ENCODE measurements at places on chromosomes 12 and 14.

GRCh38 chr12:2494486-2495192 lies 300.1 kb upstream of the FKBP4 start:
- DNase-seq, result no peak

- no peak for DNase-seq
Measured at GRCh38 chr12:65025136-65025535, 96.0 kb downstream of the WIF1 start.

- DNase-seq, result no peak
Measured at GRCh38 chr12:108309674-108310312, 29.3 kb downstream of the CMKLR1 start.

DNA sequence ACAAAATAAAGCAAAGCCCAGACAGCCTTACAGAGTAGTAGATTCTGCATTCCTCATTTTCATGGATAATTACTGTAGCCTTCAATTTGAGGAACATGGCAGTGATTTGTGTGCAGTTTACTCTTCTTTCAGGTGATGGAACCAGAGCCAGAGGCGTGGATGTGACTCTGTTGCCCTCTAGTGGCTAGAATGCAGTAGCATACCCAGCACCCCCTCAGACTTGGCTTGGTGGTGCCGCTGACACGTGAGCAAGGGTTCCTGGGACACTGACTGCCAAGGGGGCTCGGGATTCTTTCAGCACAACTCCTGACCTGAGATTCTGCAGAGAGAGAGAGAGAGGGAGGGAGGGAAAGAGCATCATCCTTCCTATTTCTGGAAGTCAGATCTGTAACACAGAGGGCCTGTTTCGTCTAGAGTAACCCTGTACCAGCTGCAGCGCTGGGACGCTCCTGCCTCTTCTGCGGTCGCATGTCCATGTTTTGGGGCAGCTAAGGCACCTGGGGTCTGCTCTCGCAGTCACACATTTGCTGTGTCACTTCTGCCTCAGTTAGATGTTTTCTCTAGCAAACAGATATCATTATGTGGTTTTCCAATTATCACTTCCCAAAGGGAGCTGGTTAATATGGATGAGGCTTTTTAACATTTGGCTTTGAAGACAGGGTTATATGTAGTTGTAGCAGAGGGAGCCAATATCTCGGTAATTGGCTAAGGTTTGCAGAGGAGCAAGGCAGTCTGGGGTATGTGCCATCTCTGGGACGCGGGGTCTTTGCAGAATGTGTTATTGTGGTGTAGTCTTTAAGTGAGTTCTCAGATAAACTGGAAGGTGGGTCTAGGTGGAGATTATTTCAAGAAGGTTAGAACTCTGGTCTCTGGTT lies 428.1 kb downstream of the NRXN3 start:
- peak; percentile 8 for DNase-seq

DNA sequence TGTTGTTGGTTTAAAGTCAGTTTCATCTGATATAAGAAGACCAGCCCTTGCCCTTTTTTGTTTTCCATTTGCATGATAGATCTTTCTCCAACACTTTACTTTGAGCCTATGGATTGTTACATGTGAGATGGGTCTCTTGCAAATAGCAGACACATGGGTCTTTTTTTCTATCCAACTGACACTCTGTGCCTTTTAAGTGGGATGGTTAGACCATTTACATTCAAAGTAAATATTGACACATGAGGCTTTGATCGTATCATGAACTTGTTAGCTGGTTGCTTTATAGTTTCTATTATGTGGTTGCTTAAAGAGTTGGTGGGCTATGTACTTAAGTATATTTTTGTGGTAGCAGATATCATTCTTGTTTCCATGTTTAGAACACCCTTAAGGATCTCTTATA lies 213.4 kb upstream of the G2E3 start:
- DNase-seq, result no peak
